ENCODE measurements at places on chromosomes 6 and 20. TPM values are rescaled to one million over a fixed set of nuclear protein-coding genes. Genes with fewer than 3 reads are reported as not detected.

- no peak overlapping the region for H3K4me3 ChIP-seq
- H3K27ac ChIP-seq = no peak overlapping the region
- no peak for DNase-seq
- no peaks in the 10 kb centered on the region for H3K27me3 ChIP-seq
- H3K4me1 ChIP-seq = no peaks in the 10 kb centered on the region
Observed at GRCh38 chr20:33191484-33191883, 23.5 kb downstream of the BPIFA2 start.

GRCh38 chr6:2245877-2246863 lies 765 bp upstream of the GMDS start:
- peaks cover 6% of the 10 kb centered on the region for H3K4me1 ChIP-seq
- H3K36me3 ChIP-seq = no peaks in the 10 kb centered on the region
- peak overlapping the region; percentile 74 for H3K4me3 ChIP-seq
- no peaks in the 10 kb centered on the region for H3K27me3 ChIP-seq
- DNase-seq = peak; percentile 87

The ROS1 gene
- total RNA-seq = 0.19 TPM

The PTGIS gene
- 24.1 TPM for total RNA-seq

GRCh38 chr6:158894193-158894592 lies 75.0 kb upstream of the EZR start:
- no peaks in the 10 kb centered on the region for H3K36me3 ChIP-seq
- DNase-seq = peak; percentile 49
- H3K27ac ChIP-seq = no peak overlapping the region
- no peak overlapping the region for H3K4me3 ChIP-seq
- H3K4me1 ChIP-seq = peaks cover 2% of the 10 kb centered on the region
- no peaks in the 10 kb centered on the region for H3K27me3 ChIP-seq

DNA sequence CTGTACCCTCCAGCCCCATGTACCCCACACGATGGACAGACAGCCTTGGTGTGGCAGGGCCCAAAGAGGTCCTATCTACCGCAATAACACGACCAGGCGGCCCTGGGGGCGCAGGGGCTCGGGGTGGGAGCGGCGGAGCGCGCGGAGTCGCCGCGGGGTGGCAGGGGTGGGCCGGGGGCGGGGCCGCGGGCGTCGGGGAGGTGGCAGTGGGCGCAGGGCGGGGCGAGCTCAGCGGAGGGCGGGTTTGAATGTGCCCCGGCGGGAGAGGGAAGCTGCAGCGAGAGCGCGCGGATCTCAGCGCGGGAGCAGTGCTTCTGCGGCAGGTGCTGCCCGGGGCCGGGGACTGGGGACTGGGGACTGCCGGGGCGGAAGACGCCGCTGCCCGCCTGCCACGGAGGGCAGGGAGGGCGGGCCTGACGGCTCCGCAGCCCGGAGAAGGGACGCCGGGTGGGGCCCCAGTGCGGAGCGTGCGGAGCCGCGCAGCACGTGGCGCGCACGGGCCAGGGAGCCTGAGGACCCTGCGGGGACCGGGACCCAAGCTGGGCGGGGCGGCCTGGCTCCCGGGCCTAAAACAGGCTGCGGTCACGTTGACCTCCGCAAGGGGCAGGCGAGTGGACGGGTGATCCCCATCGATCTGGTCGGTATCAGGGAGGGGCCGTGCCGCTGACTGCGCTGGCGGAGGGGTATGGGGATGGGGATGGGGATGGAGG lies at the start of gene SLC29A1:
Gene SLC29A1, plus strand, starts transcription at position 277 of the 710 bp plus-strand sequence. CDS start 3,719 bp downstream, outside the sequence.
- no peaks in the 10 kb centered on the region for H3K27me3 ChIP-seq
- H3K36me3 ChIP-seq = no peaks in the 10 kb centered on the region
- H3K4me1 ChIP-seq = no peaks in the 10 kb centered on the region
- peak within 1 kb of the TSS; percentile 63 for H3K27ac ChIP-seq
- peak; percentile 85 for DNase-seq

The TXLNB gene
- total RNA-seq = 0.66 TPM

DNA sequence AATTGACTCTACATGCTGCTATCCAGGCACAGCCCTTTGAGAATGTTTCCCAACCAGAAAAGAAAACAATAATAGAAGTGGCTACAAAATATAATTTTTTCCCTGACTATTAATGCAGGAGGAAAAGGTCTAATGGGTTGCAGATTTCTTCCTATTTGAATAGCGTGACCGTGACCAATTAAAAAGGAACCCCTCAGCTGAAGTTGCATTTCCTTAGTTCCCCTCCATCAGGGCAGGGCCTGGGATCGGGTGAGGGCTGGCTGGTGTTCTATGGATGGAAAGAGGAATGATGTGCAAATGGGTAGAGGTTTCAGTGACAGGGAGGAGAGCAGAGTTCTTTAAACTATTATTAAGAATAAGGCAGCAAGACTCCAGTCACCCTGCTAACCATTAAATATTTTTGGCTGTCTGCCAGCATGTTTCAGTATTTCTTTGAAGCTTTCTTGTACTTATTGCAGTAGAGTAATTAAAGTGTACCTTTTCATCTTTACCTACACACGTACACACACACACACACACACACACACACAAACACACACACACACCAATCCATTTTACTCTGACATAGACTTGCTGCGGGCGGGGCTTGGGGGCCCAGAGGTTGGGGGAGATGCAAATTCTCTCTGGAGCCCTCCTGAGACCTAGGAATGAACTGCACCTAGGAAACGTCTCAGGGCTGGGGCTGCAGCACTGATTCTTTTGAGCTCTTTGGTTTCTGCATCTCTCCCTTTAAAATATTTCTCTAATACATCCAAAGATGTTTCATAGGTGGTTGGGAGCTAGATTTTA lies 154.8 kb upstream of the SLC35B3 start:
- H3K36me3 ChIP-seq = no peaks in the 10 kb centered on the region
- H3K4me1 ChIP-seq = no peaks in the 10 kb centered on the region
- H3K4me3 ChIP-seq = no peak overlapping the region
- no peaks in the 10 kb centered on the region for H3K27me3 ChIP-seq
- H3K27ac ChIP-seq = no peak overlapping the region

DNA sequence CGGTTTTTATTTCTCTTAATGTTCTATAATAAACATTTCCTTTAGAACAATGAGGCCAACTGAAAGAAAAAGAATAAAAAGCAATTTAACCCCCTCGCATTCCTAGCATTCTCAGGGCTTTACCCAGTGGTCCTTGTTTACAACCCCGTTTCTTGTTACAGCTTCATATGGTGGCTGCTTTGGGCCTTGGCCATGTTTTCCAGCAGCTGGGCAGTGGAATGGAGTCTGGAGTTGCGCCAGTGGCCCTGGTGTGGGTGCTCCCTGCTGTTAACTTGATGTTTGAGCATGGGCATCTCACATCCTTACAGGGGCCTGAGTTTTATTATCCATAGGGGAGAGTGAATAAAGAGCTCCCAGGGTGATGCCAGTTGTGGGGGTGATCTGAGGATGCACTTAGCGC lies 18.8 kb downstream of the EFCAB8 start:
- no peak overlapping the region for H3K27ac ChIP-seq
- no peak overlapping the region for H3K4me3 ChIP-seq
- no peaks in the 10 kb centered on the region for H3K36me3 ChIP-seq
- H3K4me1 ChIP-seq = no peaks in the 10 kb centered on the region

The COL12A1 gene
- total RNA-seq = 28.3 TPM

The KCNQ5 gene
- 0.50 TPM for total RNA-seq

- no peak for DNase-seq
- H3K27me3 ChIP-seq = no peaks in the 10 kb centered on the region
- H3K27ac ChIP-seq = no peak overlapping the region
- no peaks in the 10 kb centered on the region for H3K4me1 ChIP-seq
- no peak overlapping the region for H3K4me3 ChIP-seq
Observed at GRCh38 chr20:36632487-36633284, 13.3 kb downstream of the SLA2 start.

DNA sequence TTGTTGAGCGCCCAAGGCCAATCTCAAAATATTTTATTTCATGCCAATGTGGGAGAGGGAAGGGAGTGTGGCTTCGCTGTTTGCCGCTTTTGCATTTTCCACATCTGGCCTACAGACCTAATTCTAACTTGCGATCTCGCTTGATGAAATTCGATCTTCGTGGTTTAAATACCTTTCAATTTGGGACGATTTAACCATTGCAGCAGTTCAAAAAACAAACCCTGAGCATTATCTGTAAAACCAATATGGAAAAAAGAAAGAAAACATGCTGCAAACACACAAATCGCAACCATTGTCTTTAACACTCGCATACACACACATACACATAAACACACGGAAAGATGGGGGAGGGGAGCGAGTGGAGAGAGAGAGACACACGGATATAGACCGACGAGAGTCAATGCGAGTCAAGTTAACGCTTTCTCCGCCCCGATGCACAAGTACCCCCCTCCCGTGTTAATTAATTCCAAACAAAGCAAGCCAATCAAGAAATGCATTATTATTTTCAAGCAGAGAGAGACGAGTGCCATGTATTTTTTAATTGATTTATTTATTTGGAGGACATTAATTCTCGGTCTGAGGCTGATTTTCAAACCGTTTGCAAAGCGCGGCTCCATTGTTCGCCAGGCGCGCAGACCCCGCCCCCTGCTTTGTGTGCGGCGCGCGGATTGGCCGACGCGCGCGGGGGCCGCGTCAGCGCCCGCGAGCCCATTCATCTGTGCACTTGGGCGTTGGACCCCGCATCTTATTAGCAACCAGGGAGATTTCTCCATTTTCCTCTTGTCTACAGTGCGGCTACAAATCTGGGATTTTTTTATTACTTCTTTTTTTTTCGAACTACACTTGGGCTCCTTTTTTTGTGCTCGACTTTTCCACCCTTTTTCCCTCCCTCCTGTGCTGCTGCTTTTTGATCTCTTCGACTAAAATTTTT lies at the start of gene MARCKS:
Gene MARCKS, plus strand, starts transcription at position 721 of the 931 bp plus-strand sequence. CDS start 401 bp downstream, outside the sequence.
- no peaks in the 10 kb centered on the region for H3K36me3 ChIP-seq
- H3K27me3 ChIP-seq = no peaks in the 10 kb centered on the region
- H3K27ac ChIP-seq = peak within 1 kb of the TSS; percentile 93
- H3K4me3 ChIP-seq = peak within 1 kb of the TSS; percentile 92
- H3K4me1 ChIP-seq = peaks cover 3% of the 10 kb centered on the region

- no peak overlapping the region for H3K27ac ChIP-seq
- no peak for DNase-seq
- H3K27me3 ChIP-seq = no peaks in the 10 kb centered on the region
- peaks cover 4% of the 10 kb centered on the region for H3K36me3 ChIP-seq
- H3K4me1 ChIP-seq = no peaks in the 10 kb centered on the region
Observed at GRCh38 chr6:144479991-144480390, 194.9 kb downstream of the UTRN start.

- H3K27ac ChIP-seq = no peak overlapping the region
- no peaks in the 10 kb centered on the region for H3K27me3 ChIP-seq
- no peaks in the 10 kb centered on the region for H3K4me1 ChIP-seq
- no peak overlapping the region for H3K4me3 ChIP-seq
- no peaks in the 10 kb centered on the region for H3K36me3 ChIP-seq
Observed at GRCh38 chr6:163375361-163375760, 39.2 kb upstream of the QKI start.

- no peaks in the 10 kb centered on the region for H3K36me3 ChIP-seq
- H3K27ac ChIP-seq = no peak overlapping the region
- H3K27me3 ChIP-seq = no peaks in the 10 kb centered on the region
- H3K4me3 ChIP-seq = no peak overlapping the region
- H3K4me1 ChIP-seq = no peaks in the 10 kb centered on the region
Observed at GRCh38 chr6:74891349-74891831, 314.5 kb downstream of the COL12A1 start.

- DNase-seq = no peak
- no peak overlapping the region for H3K27ac ChIP-seq
- no peak overlapping the region for H3K4me3 ChIP-seq
Observed at GRCh38 chr6:52389264-52389625, 27.3 kb downstream of the PAQR8 start.

DNA sequence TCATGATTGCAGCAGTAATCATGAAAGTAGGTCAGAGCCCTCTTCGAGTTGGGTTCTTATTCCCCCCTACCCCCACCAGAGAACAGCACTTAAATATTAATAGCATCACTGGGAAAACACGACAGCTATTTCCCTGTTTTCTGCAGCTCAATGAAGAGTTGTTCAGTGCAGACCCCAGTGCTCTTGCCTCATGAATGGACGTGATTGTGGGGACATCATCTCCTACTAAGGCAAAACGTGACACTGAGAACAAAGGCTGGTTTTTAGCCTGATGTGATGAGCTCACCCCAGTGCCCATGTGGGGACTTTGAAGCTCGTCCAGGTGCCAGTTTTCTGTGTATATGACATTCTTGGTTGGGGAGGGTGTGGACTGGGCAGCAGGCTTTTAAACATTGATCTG lies 105.9 kb downstream of the SLC35F1 start:
- H3K4me3 ChIP-seq = no peak overlapping the region

DNA sequence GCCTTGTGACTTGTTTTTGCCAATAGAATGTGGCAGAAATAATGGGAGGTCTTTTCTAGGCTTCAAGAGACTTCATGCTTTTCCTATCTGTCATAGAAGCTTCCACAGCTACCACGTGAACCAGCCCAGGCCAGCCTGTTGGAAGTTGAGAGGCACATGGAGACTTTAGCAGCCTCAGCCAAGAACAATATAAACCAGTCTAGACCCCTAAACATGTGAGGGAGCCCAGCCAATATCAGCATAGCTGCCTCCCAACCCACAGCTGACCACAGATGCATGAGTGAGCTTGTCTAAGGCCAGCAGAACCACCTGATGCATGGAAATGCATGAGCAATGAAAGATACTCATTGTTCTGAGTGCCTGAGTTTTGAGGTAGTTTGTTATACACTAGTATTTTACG lies 540.7 kb upstream of the BTBD3 start:
- no peaks in the 10 kb centered on the region for H3K27me3 ChIP-seq
- no peak overlapping the region for H3K27ac ChIP-seq
- H3K36me3 ChIP-seq = no peaks in the 10 kb centered on the region
- no peaks in the 10 kb centered on the region for H3K4me1 ChIP-seq

The HRH3 gene
- not detected for total RNA-seq

- DNase-seq = no peak
- H3K36me3 ChIP-seq = no peaks in the 10 kb centered on the region
- no peak overlapping the region for H3K27ac ChIP-seq
- H3K4me1 ChIP-seq = no peaks in the 10 kb centered on the region
- no peak overlapping the region for H3K4me3 ChIP-seq
- no peaks in the 10 kb centered on the region for H3K27me3 ChIP-seq
Observed at GRCh38 chr6:36586606-36587005, 7.6 kb upstream of the SRSF3 start.

- peak; percentile 48 for DNase-seq
- no peaks in the 10 kb centered on the region for H3K27me3 ChIP-seq
- peak overlapping the region; percentile 90 for H3K4me3 ChIP-seq
- H3K27ac ChIP-seq = no peak overlapping the region
Observed at GRCh38 chr6:158561321-158561884, 1.5 kb downstream of the TMEM181 start.

GRCh38 chr6:33014841-33015634 lies 5.6 kb upstream of the HLA-DOA start:
- no peak overlapping the region for H3K27ac ChIP-seq
- H3K4me3 ChIP-seq = no peak overlapping the region
- peak; percentile 70 for DNase-seq
- H3K36me3 ChIP-seq = no peaks in the 10 kb centered on the region
- H3K4me1 ChIP-seq = no peaks in the 10 kb centered on the region

- no peaks in the 10 kb centered on the region for H3K4me1 ChIP-seq
- no peak overlapping the region for H3K27ac ChIP-seq
- no peaks in the 10 kb centered on the region for H3K36me3 ChIP-seq
- H3K27me3 ChIP-seq = no peaks in the 10 kb centered on the region
- H3K4me3 ChIP-seq = no peak overlapping the region
Observed at GRCh38 chr6:116192786-116193185, 61.1 kb downstream of the TSPYL4 start.

- no peaks in the 10 kb centered on the region for H3K36me3 ChIP-seq
- H3K27ac ChIP-seq = no peak overlapping the region
- H3K27me3 ChIP-seq = no peaks in the 10 kb centered on the region
- H3K4me3 ChIP-seq = no peak overlapping the region
Observed at GRCh38 chr20:44627364-44628010, 24.0 kb downstream of the ADA start.

- no peaks in the 10 kb centered on the region for H3K27me3 ChIP-seq
- peaks cover 12% of the 10 kb centered on the region for H3K4me1 ChIP-seq
- H3K27ac ChIP-seq = no peak overlapping the region
- H3K4me3 ChIP-seq = no peak overlapping the region
Observed at GRCh38 chr6:3345836-3346235, 87.1 kb downstream of the PSMG4 start.
